IMR-90 (cell line): ENCODE measurements at places on chromosomes 11 and 22. TPM values are rescaled to one million over a fixed set of nuclear protein-coding genes. Genes with fewer than 3 reads are reported as not detected.

GLYAT gene
- total RNA-seq: not detected in 2 replicates

DNA sequence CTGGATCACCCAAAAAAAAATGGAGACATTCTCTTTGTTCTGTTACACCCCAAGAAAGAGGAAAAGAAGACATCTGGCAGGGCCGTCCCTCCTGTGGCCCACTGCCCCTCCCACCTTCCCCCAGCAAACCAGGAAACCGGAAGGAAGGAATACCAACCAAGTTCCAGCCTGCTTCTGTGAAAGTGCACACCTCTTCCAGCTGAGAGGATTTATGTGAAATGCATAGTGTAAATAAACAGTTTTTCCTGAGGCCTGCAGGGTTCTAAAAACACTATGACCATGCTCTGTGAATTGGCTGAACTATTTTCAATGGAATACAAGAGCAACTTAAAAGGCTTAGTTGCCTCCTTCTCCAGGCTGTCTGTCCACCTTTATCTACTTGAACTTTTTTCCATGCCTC, 50.0 kb upstream of the CHST1 start:
- DNase-seq: no peak

DNA sequence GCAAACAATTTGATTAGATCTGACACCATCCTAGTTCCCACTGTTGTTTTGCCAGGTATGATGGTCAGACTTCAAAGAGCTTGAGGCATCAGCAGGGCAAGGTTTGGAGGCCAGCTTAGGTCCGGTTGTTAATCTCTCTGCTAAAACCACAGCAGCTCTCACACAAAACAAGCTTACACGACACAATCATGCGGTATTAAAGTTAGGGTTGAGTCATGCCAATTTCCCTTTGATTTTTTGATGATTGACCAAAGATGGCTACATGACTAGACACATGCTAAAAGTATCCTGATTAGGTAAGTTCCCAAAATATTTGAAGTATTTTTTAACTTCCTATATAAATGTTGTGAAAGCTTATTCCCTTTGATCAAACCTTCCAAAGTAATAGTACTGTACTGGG, 145.9 kb downstream of the ELP4 start:
- peak; percentile 85 for DNase-seq

RASD2 gene
- total RNA-seq: under 0.01 TPM in 2 replicates

CDON gene
- 2.2 and 3.8 TPM in 2 replicates for total RNA-seq

TRIM51 gene
- total RNA-seq: not detected in 2 replicates

DNA sequence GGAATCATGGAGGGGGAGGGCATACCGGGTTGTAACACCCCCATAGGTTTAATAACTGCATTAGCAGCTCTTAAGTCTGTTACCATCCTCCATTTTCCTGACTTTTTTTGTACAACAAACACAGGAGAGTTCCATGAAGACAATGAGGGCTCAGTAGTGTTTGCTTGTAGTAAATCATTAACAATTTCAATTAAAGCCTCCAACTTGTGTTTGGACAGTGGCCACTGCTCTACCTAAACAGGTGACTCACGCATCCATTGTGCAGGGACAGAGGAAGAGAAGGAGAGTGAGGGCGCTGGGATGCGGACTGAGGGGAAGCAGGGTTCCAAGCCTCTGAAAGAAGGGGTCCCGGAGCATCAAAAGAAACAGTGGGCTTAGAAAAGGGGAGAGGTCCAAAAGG, 21.3 kb upstream of the MTNR1B start:
- DNase-seq: no peak

GRCh38 chr11:66081505-66081904, 11.4 kb downstream of the PACS1 start:
- DNase-seq: no peak

TRIM49 gene
- total RNA-seq: not detected in 2 replicates

- DNase-seq: peak; percentile 71
Observed at GRCh38 chr11:115939104-115939730, 435.0 kb upstream of the CADM1 start.

DNA sequence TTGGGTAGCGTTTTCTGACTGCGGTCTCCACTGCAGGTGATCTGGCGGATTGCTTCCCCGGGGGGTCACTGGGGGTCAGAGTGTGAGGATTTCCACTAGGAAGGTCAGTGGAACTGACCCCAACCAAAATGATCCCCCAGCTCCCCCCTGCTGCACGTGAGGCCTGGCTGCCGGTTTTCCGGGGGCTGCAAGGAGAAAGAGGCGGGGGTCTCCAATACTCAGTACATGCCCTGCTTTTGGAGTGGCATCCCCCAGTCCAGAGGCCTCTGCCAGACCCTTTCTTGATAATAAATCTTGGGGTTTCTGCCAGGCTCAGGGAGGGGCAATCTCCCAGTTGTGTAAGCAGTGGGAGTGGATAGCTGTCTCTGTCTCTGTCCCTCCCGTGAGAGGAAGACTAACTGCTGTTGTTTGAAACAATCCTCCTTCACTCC, 71.5 kb upstream of the RTL6 start:
- no peak for DNase-seq

MAPK12 gene
- 35.6 and 41.0 TPM in 2 replicates for total RNA-seq

NXPE1 gene
- total RNA-seq: not detected in 2 replicates

DNA sequence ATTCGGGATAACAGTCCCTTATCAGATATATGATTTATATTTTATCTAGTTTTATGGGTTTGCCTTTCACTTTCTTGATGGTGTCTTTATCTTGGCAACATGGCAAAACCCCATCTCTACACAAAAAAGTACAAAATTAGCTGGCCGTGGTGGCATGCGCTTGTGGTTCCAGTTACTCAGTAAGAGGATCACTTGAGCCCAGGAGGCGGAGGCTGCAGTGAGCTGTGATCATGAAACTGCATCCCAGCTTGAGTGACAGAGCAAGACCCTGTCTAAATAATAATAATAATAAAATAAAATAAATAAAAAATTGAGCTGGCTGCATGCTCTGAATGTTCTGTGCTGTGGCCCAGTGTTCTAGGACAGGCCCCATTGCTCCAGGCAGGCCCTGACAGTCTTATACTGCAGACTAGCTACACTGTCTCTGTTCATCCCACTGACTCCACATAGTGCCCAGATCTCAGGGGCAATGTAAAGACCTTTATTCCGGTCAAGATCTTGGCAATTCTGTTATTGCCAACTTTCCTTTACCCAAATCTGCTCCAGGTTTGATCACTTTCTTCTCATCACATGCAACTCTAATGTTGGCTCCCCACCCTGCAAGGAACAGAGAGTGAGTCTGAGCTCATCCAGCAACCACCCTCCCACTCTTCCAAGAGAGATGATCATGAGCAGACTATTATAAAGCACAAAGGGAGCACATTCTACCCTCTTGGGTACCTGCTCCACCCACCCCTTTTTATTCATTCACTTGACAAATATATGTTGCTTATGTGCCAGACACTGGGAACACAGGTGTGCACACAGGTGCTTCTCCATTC, 8.8 kb downstream of the HSPA8 start:
- DNase-seq: no peak

GRCh38 chr22:39727541-39727940, 157.0 kb downstream of the CACNA1I start:
- peak; percentile 54 for DNase-seq

DNA sequence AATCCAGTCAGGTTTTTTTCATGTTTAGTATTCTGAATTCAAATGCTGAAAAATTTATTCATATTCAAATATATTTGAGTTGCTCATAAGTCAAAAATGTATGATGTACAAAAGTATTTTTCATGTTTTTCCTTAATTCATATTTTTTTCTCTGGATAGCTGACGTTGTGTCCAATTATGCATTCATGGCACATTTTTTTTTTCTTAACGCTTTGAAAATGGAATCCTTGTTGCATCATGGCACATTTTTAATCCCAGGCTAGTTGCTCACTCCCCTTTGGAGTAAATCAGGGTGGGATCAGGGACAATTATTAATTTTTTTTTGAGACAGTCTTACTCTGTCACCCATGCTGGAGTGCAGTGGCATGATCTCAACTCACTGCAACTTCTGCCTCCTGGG, 14.1 kb downstream of the BIRC3 start:
- no peak for DNase-seq

OPCML gene
- total RNA-seq: under 0.01 TPM in 2 replicates

GRM5 gene
- total RNA-seq: under 0.01 TPM in 2 replicates

DNA sequence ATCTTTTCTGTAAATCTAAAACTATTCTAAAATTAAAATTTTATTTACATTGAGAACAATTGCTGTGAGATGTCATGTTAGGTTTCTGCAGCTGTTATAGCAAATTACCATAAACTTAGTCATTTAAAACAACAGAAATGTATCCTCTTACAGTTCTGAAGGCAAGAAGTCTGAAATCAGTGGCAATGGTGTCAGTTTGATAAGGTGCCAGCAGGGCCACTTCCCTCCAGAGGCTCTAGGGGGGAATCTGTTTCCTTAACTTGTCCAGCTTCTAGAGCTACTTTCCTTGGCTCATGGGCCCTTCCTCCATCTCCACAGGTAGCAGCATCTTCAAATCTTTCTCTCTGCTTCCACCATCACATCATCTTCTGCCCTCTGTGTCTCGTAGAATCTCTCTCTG, 23.0 kb downstream of the MOGAT2 start:
- no peak for DNase-seq

GRCh38 chr22:23822101-23822671, 16.6 kb downstream of the DERL3 start:
- no peak for DNase-seq

DNA sequence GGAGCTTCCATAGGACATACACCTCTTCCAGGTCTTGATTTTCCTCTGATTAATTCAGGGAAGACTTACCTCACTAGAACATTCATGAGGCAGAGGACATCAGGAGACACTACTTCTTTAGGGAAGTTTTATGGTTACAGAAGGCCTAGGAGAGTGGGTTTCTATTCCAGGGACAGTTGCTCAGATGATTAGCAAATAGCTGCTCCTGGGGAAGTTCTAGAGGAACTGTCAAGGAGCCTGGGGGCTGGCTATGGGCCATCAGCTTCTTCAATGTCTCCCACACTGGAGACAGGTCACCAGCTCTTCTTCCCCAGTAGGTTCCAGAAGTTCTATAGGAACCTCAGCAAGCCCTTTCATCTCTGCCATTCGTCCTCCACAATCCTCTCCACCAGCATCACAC, 11.5 kb upstream of the OR10A5 start:
- no peak for DNase-seq

GRCh38 chr22:44440224-44441160, 57.5 kb downstream of the RTL6 start:
- no peak for DNase-seq

DNA sequence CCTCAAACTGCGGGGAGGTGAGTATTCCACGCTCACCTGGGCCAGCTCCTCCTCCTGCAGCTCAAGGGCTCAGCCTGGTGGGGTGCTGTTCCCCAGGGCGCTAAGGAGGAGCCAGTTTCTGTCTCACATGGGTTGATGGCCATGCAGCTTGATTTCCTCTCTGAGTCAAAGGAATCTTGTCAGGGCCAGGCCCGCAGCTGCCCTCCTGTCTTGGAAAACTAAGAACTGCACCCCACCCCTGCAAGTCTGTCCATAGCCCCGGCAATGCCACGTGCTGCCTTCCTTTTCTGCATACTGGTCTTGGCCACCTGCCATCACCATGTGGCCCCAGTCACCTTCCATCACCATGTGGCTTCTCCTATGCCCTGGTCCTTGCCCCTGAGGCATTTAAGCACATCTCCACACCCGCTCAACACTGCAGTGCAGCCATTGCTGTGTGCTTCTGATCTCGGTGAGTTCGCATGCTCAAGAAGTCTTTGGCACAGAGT, 35.2 kb upstream of the CLDN5 start:
- no peak for DNase-seq

DNA sequence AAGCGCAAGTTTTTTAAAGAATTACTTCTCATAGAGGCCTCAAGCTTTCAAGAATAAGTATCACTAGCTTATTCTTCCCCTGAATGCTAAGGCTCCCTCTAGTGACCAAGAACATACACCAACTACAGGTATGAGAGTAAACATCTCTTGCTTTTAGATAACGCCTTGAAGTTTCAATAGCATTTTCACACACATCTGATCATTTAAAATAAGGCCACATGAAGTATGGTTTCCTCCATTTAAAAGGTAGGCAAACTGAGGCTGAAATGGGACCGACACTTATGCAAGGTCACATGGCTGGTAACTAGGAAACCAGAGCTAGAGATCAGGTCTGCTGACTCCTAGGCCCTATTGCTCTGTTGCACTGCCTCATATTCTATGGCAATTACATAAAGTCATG, 66.5 kb downstream of the CCDC34 start:
- peak; percentile 70 for DNase-seq

- DNase-seq: no peak
Observed at GRCh38 chr11:117677729-117678310, 119.2 kb downstream of the DSCAML1 start.

DNA sequence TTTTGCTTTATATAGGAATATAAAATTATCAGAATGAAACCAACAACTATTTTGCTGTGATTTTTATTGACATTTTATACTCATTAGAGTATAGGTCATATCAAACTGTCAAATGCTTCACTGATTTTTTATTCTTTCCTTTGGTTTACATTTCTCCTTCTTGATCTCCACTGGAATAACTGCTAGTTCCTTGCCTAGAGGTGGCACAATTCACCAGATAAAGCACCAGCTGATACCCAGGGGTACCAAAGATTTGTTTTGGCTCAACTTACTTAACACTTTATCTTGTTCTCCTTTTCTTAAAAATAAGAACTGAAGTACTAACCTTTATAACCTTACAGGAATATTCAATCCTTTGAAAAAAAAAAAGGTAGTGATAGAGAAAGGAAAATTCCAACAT, 725.1 kb upstream of the CHORDC1 start:
- no peak for DNase-seq

KCNK7 gene
- not detected in 2 replicates for total RNA-seq

SLC22A9 gene
- not detected in 2 replicates for total RNA-seq

- DNase-seq: no peak
Observed at GRCh38 chr22:25637672-25638071, 73.2 kb downstream of the GRK3 start.

MS4A12 gene
- not detected in 2 replicates for total RNA-seq

AMOTL1 gene
- total RNA-seq: 49.5 and 58.6 TPM in 2 replicates

DNA sequence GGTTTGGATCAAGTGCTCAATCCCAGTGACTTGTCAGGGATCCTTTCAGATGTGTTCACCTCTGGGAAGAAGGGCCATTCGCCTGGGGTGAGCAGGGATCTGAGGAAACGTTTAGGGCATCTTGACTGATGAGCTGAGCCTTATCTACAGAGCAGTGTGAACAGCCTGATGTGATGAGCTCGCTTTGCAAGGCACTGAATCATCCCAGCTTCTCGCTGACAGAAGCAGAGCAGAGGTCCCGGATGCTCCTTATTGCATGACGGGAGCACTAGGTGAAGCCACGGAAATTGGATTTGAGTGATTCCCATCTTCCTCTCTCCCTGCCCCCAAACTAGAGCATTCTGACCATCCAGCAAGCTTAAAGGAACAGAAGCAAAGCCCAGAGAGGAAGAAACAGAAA, 46.5 kb downstream of the SEZ6L start:
- no peak for DNase-seq

GRCh38 chr22:44583061-44583760, 85.2 kb upstream of the RTL6 start:
- peak; percentile 32 for DNase-seq

CACNA1I gene
- under 0.01 TPM in 1 of 2 replicates, not detected in the other for total RNA-seq

DNA sequence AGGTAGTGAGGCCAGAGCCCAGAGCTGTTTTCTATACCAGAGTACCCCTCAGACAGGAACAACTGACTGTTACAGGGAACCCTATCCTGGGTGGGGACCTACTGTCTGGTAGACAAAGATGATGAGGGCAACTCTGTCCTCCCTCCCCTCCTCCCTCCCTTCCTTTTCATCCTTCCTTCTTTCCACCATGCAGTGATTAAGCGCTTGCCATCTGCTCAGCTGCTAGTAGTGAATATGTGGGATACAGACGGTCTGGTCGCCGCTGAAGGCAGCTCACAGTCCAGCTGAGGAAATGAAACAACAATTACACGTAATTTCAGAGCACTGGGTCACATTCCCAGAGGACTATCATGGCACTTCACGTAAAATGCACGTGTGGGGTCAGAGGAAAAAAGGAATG, 597.1 kb downstream of the BUD13 start:
- no peak for DNase-seq

TSPAN32 gene
- total RNA-seq: not detected in 2 replicates

- no peak for DNase-seq
Observed at GRCh38 chr22:44574640-44575380, 76.8 kb upstream of the RTL6 start.
